Cardiac septum (tissue), 1 donor: ENCODE measurements at places on chromosomes 6 and 20. TPM values are rescaled to one million over a fixed set of nuclear protein-coding genes. Genes with fewer than 3 reads are reported as not detected.

Gene GGTLC1
- total RNA-seq, result not detected

Gene TBXT
- total RNA-seq, result not detected

Gene SPDEF
- total RNA-seq, result 0.19 TPM

GRCh38 chr6:42049948-42050296, 402 bp upstream of the TAF8 start:
- no peak for DNase-seq

- DNase-seq, result no peak
These were observed 40.3 kb upstream of the PDE7B start for GRCh38 chr6:135811170-135811569.

GRCh38 chr6:36368921-36369865, 18.3 kb downstream of the ETV7 start:
- no peak for DNase-seq
